ENCODE measurements at places on chromosomes 7 and 10. TPM values are rescaled to one million over a fixed set of nuclear protein-coding genes. Genes with fewer than 3 reads are reported as not detected.

The MRLN gene
- not detected for polyA plus RNA-seq

The CPA2 gene
- 0.21 TPM for polyA plus RNA-seq

The NEUROD6 gene
- polyA plus RNA-seq, result 17.1 TPM

The FAM25A gene
- polyA plus RNA-seq, result not detected

The TRPV5 gene
- 0.24 TPM for polyA plus RNA-seq

The HTR5A gene
- polyA plus RNA-seq, result 6.0 TPM

The ICA1 gene
- 27.7 TPM for polyA plus RNA-seq

The TEX47 gene
- not detected for polyA plus RNA-seq

The MYOF gene
- polyA plus RNA-seq, result 11.8 TPM

The VGF gene
- 58.2 TPM for polyA plus RNA-seq

The NPC1L1 gene
- polyA plus RNA-seq, result 0.10 TPM

All from spinal cord (tissue), 10 donors.